ENCODE measurements at places on chromosomes 2 and 18.

DNA sequence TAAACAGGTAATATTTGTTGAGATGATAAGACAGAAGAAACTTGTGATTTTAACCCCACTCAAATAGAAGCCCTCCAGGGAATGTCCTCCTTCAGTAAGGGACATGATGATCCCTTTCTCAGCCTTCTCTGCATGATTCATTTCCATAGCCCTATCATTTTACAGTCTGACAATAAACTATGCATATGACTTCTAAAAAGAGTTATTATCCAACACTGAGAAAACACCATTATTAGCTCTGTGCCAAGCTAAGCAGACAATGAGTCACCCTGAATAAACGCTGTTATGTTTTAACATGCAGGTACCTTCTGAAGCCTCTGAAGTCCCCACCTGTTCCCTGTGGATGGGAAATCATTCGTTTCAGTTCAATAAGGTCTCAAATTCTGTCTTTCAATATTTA lies 54.7 kb downstream of the DTNB start:
- no peaks in the 10 kb centered on the region for H3K27me3 ChIP-seq
- H3K36me3 ChIP-seq: peaks cover 3% of the 10 kb centered on the region

GRCh38 chr2:205868773-205869333 lies 186.6 kb downstream of the NRP2 start:
- no peaks in the 10 kb centered on the region for H3K4me1 ChIP-seq
- H3K27ac ChIP-seq: no peak overlapping the region
- DNase-seq: peak; percentile 5
- H3K4me3 ChIP-seq: no peak overlapping the region

- H3K27ac ChIP-seq: no peak overlapping the region
- DNase-seq: no peak
- H3K36me3 ChIP-seq: no peaks in the 10 kb centered on the region
- no peak overlapping the region for H3K4me3 ChIP-seq
- H3K27me3 ChIP-seq: no peaks in the 10 kb centered on the region
- H3K4me1 ChIP-seq: no peaks in the 10 kb centered on the region
These were observed 88.7 kb upstream of the PXDN start for GRCh38 chr2:1833046-1833445.

- H3K4me1 ChIP-seq: no peaks in the 10 kb centered on the region
- H3K36me3 ChIP-seq: no peaks in the 10 kb centered on the region
- no peak overlapping the region for H3K27ac ChIP-seq
- no peaks in the 10 kb centered on the region for H3K27me3 ChIP-seq
These were observed 120.7 kb downstream of the KCNF1 start for GRCh38 chr2:11032396-11032795.

DNA sequence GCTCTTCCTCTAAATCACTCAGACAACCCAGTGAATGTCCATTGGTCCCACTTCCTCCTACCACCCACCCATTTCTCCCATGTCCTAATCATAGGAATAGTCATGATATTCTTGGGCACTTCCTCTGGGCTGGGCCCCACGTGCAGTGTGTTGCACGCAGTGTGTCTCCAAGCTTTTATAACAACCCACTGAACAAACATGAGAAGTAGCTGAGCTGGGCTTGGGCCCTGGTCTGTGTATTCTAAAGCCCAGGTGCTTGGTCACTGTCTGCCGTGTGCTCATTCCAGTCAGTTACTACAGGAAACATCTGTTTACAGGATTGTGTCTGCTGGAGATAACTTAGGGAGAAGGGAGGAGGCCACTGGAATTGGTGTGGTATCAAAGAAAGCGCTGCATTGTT lies 64.2 kb upstream of the THOC1 start:
- no peak for DNase-seq
- H3K4me1 ChIP-seq: no peaks in the 10 kb centered on the region
- H3K27me3 ChIP-seq: no peaks in the 10 kb centered on the region
- no peak overlapping the region for H3K4me3 ChIP-seq

DNA sequence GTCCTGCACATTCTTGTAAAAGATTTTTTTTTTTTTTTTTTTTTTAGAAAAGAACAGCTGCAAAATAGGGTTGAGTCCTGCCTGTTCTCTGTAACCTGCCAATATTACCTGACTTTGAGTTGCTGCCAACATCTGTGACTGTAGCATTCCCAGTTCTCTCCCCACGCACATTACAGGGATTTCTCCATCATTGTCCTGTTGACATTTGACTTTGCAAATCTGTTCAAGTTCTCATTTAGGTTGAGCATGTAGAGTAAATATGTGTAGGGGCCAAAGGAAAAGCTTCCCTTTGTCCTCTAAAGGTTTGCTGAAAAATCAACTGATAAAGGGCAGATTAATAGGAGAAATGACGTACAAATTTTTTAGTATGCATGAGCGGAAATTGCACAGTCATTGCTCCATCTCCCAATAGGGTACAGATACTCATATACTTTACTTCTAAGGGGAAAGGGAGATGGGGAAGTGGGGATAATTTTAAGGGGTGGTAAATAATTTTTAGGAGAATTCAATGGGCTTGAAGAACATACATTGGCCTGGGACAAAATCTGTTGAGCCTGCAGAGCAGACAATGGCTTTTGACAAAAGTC lies 385.5 kb downstream of the PIK3C3 start:
- DNase-seq: no peak
- no peaks in the 10 kb centered on the region for H3K4me1 ChIP-seq
- no peak overlapping the region for H3K4me3 ChIP-seq
- H3K27ac ChIP-seq: no peak overlapping the region
- no peaks in the 10 kb centered on the region for H3K36me3 ChIP-seq

DNA sequence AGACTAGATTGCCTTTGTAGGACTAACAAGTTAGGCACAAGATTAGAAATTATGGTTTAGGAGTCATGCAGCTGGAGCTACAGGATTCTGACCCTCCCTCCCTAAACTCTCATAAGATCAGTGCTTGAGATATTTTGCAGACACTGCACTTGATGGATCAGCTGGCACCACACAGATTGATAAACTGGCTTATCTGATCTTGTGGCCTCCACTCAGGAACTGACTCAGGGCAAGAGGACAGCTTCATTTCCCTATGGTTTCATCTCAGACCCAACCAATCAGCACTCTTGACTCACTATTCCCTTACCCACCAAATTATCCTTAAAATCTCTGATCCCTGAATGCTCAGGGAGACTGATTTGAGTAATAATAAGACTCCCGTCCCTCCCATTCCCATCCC lies 152.3 kb downstream of the DIS3L2 start:
- no peak overlapping the region for H3K4me3 ChIP-seq
- DNase-seq: peak; percentile 26
